Testis (tissue), 5 donors: ENCODE measurements at places on chromosomes 12 and 14. TPM values are rescaled to one million over a fixed set of nuclear protein-coding genes. Genes with fewer than 3 reads are reported as not detected.

Gene SLC16A7
- total RNA-seq = 15.9 TPM

Gene KRT82
- total RNA-seq = not detected

Gene TBC1D30
- total RNA-seq = 8.3 TPM

Gene NTN4
- total RNA-seq = 84.9 TPM

Gene DNAJC22
- 0.87 TPM for total RNA-seq

Gene LIN7A
- total RNA-seq = 12.0 TPM

Gene AICDA
- total RNA-seq = not detected

Gene SRRM4
- 0.79 TPM for total RNA-seq

Gene SERPINA1
- 2.2 TPM for total RNA-seq

- no peak for DNase-seq
- no peaks in the 10 kb centered on the region for H3K36me3 ChIP-seq
- H3K4me1 ChIP-seq = no peaks in the 10 kb centered on the region
- H3K4me3 ChIP-seq = no peak overlapping the region
These were observed 279.0 kb downstream of the SLC16A7 start for GRCh38 chr12:59874781-59875180.

DNA sequence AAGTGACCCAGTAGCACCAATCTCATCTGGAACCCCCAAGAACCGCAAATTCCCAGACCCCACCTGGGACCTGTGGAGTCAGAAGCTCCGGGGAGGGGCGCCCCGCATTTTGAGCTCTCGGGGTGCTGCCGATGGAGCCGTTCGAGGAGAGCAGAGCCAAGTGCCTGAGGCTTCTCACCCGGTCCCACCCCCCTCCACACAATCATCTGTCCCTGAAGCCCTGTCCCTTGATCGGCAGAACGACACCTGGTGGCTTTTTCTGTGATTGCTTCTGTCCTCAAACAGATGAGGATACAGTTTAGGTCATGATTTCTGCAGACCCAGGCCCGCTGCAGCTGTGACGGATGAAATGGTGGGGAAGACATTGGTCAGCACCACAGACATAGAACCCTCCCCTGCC lies 74.7 kb downstream of the NOC4L start:
- H3K4me1 ChIP-seq = no peaks in the 10 kb centered on the region
- H3K27me3 ChIP-seq = no peaks in the 10 kb centered on the region
- no peak overlapping the region for H3K27ac ChIP-seq

DNA sequence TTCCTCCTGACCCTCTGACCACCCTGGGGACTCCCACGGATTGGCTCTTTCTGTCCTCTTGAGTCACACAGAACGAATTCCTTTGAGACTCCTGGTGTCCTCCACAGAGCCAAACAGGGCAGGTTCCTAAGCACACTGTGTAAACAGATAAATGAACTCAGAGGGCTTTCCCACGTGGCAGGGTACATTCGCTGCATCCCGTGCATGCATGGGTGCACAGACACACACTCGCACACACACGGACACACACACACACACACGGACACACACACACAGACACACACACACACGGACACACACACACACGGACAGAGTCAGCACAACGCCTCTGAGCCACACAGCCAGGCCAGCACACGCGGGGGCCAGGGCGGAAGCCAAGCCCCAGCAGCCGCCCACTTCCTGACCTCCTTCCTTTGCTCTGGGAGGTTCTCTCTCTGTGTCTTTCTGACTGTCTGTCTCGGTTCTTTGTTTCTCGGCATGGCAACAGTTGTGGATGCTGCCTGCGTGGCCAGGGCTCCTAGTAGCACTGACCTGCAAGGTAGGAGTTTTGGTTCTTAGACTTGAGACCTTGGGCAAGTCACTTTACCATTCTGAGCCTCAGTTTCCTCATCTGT lies 706 bp downstream of the CRACR2A start:
- H3K27me3 ChIP-seq = no peaks in the 10 kb centered on the region
- peaks cover 22% of the 10 kb centered on the region for H3K4me1 ChIP-seq
- H3K4me3 ChIP-seq = peak overlapping the region; percentile 58
- H3K27ac ChIP-seq = no peak overlapping the region
- peak; percentile 33 for DNase-seq
- no peaks in the 10 kb centered on the region for H3K36me3 ChIP-seq

DNA sequence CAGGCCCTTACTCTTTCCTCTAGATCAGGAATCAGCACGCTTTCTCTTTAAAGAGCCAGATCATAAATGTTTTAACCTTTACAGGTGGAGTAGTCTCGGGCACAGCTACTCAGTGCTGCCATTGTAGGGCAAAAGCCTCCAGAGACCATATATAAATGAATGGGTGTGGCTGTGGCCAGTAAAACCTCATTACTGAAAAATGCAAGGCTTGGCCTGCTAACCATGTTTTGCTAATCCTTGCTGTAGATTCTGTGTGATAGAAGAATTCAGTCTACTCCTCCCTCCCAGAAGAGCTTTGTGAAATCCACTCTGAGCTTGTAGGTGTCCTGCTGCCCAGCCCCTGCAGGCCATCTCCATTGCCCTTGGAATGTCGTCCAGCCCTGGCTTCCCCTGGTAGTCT lies 58.1 kb downstream of the HSP90AA1 start:
- no peaks in the 10 kb centered on the region for H3K27me3 ChIP-seq
- H3K27ac ChIP-seq = no peak overlapping the region
- H3K36me3 ChIP-seq = no peaks in the 10 kb centered on the region
- H3K4me1 ChIP-seq = no peaks in the 10 kb centered on the region
- DNase-seq = no peak

DNA sequence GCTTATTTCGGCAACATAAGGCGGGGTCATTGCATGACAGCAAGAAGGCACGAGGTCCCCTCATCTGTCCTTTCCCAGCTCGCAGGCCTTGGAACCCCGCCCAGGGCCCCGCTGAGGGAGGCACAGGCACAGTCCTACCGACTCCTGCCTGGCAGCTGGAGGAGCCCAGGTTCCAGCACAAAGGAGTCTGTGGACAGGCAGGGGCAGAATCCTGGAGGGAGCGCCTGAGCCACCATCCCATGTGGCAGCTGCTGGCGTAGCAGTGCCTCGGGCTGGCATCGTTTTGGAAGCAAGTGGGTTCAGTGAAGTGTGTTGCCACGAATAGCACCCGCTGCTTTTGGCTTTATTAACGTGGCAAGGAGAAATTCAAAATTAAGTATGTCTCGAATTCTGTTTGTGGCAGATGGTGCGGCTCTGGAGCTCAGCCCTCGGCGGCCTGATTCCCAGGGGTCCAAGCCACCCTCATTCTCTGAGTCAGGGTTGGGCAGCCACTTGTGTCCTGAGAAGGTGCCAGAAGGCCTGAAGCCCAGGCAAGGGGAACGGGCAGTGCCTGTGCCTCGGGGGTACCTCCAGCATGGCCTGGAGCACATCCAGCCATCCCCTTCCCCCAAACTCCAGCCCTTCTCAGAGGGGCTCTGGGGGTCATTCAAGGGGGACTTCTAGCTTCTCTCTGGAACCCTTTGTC lies 35.9 kb downstream of the SLC8B1 start:
- no peak for DNase-seq
- H3K27me3 ChIP-seq = no peaks in the 10 kb centered on the region
- H3K27ac ChIP-seq = peak overlapping the region; percentile 77
- H3K4me1 ChIP-seq = peaks cover 40% of the 10 kb centered on the region
- H3K4me3 ChIP-seq = no peak overlapping the region
- H3K36me3 ChIP-seq = no peaks in the 10 kb centered on the region

DNA sequence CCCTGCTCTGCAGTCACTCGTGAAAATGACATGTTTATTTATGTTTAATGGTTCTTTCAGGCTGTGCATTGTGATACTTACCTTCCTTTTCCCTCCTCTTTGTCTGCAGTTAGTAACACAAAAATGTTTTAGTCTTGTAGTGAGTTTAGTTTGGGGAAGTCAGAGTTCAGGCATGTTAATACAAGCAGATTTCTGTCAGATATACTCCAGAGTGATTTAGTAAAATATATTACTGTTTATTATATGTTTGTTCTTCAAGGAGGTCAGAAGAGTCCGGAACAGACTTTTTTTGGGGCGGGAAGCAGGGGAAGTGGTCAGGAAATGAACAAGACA lies 28.7 kb downstream of the MSRB3 start:
- H3K27me3 ChIP-seq = peaks cover 6% of the 10 kb centered on the region
- peaks cover 5% of the 10 kb centered on the region for H3K4me1 ChIP-seq
- no peak for DNase-seq
- H3K4me3 ChIP-seq = no peak overlapping the region

- H3K27me3 ChIP-seq = no peaks in the 10 kb centered on the region
- DNase-seq = no peak
- no peaks in the 10 kb centered on the region for H3K36me3 ChIP-seq
- H3K4me1 ChIP-seq = no peaks in the 10 kb centered on the region
- no peak overlapping the region for H3K4me3 ChIP-seq
These were observed 37.4 kb downstream of the NOC4L start for GRCh38 chr12:132181570-132182200.

GRCh38 chr12:75704208-75704607 lies 192.8 kb upstream of the KRR1 start:
- H3K4me1 ChIP-seq = peaks cover 28% of the 10 kb centered on the region
- H3K27me3 ChIP-seq = no peaks in the 10 kb centered on the region
- H3K4me3 ChIP-seq = no peak overlapping the region

DNA sequence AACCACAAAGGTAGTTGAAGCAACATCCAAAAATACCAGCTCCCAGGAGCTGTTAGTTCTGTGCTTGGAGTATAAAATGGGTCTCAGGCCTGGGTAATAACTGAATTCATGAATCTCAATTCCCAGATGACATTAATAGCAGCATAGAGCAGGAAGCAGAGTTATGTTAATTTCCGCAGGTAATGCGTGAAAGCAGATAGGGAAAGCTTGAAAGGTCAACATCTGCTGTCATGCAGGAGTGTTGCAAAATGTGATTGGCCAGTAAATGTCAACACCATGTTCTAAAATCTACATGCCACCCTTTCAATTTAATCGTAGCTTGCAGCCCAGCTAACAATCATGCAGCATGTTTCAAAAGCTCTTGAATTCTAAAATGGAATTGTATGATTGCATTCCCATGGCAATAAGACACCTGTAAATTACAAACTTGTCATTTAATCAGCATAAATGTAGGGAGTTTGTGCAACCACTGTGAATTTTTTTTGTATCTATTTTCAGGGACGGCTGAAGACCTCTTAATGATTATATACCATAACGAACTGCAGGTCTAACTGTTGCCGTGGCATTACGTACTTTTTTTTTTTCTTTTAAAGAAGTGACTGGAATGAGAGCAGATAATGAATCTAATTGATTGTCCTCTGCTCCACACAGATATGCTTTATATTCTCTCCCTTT lies 635.8 kb upstream of the FOXG1 start:
- H3K36me3 ChIP-seq = no peaks in the 10 kb centered on the region
- H3K27me3 ChIP-seq = no peaks in the 10 kb centered on the region
- H3K4me3 ChIP-seq = no peak overlapping the region
- no peak for DNase-seq
- no peaks in the 10 kb centered on the region for H3K4me1 ChIP-seq
- no peak overlapping the region for H3K27ac ChIP-seq

DNA sequence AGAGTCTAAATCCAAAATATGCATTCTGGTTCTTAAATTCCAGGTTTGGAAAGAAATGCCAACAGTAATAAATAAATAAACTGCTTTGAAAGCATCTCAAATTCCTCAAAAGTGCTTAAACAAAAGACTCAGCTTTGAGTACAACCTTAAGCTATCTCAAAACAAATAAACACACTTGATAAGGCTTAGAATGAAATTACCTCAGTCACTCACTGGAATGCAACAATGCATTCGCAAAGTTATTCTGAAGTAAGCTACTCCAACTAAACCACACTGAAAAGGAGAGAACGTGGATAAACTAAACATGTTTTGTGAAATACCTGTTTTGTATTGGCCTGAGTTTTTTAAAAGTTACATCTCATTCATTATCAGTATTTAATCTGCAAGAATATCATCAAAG lies 1.2 kb downstream of the SPTSSA start:
- H3K4me3 ChIP-seq = no peak overlapping the region
- no peaks in the 10 kb centered on the region for H3K27me3 ChIP-seq
- no peaks in the 10 kb centered on the region for H3K36me3 ChIP-seq
- no peak overlapping the region for H3K27ac ChIP-seq

DNA sequence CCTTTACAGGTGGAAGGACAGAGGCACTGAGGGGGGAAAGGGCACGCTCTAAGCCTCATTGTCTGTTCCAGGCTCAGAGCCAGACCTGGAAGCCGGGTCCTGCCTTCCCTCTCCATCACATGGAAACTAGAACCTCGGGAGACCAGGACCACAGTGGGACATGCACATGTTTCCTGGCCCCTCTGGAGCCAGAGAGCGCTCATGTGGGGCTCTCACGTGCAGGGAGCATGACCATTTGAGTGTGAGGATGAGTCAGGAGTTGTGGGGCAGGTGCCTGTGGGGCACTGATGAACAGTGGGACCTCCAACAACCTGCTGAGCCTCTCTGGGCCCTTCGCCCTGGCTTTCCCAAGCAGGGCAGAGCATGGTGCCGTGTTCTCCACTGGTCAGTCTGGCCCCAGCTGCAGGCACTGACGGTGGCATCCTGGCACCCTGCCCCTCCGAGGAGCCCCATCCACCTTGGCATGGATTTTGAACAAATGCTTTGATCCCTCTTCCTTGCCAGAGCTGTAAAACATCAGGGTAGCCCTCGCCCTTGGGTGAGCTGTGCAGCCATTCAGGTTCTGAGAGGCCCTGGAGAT lies 100.2 kb downstream of the RIN3 start:
- H3K27me3 ChIP-seq = no peaks in the 10 kb centered on the region
- H3K4me3 ChIP-seq = no peak overlapping the region

GRCh38 chr12:123089631-123090353 lies 61.1 kb downstream of the PITPNM2 start:
- H3K36me3 ChIP-seq = no peaks in the 10 kb centered on the region
- no peak overlapping the region for H3K4me3 ChIP-seq
- no peak for DNase-seq
- H3K27ac ChIP-seq = no peak overlapping the region
- peaks cover 17% of the 10 kb centered on the region for H3K4me1 ChIP-seq

DNA sequence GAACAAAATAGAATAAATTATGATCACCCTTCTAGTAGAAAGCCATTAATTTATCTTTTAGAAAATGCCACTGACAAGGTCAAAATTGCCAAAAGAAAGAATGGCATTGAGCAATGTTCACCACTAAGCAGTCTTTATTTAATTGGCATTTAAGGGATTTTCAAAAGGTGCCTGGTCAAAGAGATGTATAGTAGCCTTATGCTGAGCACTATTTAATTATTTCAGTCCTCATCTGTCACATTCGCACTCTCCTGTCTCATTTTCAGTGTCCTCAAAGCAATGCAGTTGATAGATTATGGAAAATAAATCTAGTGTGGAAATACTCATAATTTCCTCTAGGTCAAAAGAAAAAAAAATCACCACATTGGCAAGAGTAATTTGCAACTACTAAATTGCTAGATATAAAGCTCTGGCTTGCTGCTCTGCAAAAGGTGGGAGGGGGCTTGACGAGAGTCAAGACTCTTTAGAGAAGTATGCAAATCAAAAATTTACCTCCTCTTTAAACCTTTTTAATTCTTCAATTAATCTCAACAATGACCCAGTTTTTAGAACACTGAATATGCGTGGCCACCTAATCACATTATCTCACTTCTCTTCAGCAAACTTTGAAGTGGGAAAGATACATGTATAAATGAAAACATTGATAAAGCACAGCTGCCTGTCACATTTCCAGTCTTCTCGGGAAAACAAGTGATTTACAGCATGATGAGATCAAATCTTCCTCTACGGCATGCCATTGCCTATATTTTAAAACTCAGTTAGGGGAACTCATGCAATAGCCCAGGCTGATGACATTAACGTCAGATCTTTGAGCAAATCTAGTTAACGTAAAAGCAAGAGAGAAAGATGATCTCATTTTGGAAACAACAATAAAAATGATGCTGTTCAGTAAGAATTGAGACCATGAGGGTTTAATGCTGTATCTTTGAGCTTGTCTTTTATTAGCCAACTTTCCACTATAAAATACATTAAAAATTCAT lies 373.1 kb upstream of the DCN start:
- DNase-seq = no peak
- no peak overlapping the region for H3K27ac ChIP-seq
- H3K36me3 ChIP-seq = no peaks in the 10 kb centered on the region
- H3K27me3 ChIP-seq = no peaks in the 10 kb centered on the region

GRCh38 chr14:40697231-40697630 lies 909.4 kb upstream of the LRFN5 start:
- H3K4me1 ChIP-seq = no peaks in the 10 kb centered on the region
- H3K27me3 ChIP-seq = no peaks in the 10 kb centered on the region
- no peaks in the 10 kb centered on the region for H3K36me3 ChIP-seq
